ENCODE measurements at places on chromosomes 3 and 15.

GRCh38 chr15:65223996-65224395 is 12.7 kb upstream of the CILP start:
- no peak for DNase-seq

DNA sequence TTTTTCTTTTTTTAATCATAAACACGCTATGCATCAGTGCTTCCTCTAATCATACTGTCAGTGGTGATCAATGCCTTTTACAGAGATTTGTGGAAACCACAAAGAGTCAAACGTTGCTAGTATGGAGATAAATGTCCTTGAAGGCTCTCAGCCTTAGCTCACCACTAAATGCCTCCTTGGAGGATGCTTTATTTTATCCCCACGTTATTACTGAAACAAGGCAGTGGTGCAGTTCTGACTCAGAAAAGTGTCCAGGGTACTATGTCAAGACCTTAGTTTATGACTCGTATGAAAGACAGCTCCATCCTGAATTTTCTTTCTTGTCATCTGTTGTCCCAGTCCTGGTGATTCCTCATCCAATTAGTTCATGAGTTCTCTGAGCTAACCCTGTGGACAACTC is 1146.7 kb downstream of the IGSF11 start:
- DNase-seq = no peak

DNA sequence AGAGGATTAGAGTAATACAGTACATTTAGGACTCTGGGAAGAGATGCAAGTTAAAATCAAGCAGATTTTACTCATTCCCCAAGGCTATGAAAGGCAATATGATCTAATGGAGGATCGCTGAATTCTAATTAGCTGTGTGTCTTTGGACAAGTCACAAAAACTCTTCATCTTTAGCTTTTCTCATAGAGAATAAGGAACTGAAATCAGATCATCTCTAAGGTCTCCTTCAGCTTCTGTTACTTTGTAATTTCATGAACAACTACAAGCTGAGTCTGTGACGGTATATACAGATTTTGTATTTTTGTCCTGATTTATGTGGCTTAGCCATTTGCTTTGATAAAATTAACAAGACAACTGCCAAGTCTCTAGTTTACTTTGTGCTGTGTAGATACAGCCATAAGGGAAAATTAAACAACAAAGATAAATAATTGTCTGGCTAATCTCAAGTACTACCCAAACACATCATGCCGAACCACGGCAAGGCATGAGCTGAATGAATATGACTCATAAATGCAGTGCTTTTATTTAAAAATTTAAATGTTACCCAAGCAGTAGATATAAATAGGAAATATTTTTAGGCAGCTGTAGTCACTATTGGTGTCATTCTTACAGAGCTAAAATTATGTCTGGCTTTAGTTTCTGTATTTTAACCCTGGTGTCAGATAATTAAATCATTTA is 81.5 kb downstream of the GAP43 start:
- no peak for DNase-seq

DNA sequence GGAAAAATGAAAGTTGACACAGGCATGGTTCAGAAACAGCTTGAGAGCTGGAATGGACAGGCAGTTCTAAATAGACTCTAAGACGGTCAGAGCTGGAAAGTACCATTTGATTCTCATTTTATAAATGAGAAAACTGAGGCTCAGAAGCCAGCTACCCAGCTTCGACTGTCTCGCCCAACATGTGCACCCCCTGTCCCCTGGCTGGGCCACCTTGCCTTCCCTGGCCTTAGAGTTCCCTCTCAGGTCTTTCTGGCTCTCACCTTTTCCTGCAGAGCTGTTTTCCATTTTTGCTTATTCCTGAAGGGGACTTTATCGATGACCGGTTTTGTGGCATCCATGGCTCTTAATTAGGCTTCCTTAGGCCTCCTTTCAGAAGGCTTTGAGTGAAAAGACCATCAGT is 17.3 kb upstream of the DOCK3 start:
- peak; percentile 2 for DNase-seq

GRCh38 chr3:17964108-17964507 is 221.7 kb upstream of the TBC1D5 start:
- DNase-seq = peak; percentile 74

- no peak for DNase-seq
These were observed 233.4 kb downstream of the ADAMTS17 start for GRCh38 chr15:100108346-100108745.

DNA sequence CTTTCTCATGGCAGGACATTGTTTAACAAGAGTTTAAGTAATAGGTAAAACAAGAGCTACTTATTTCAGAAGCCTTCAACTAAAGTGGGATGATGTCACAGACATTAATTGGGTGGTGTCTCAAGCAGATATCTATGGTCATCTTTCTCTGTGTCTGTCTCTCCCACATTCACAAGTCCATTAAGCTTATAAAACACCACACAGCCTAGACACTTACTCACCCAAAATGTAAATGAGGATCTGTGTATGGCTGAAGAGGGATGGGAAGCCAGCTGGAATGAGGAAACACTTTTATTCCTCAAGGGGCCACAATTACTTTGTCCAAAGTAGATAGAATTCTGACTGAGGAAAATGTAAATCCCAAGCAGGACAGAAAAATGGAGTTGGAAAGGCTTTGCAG is 183.8 kb downstream of the THRB start:
- DNase-seq = no peak
